ENCODE measurements at places on chromosomes 5 and 9.

DNA sequence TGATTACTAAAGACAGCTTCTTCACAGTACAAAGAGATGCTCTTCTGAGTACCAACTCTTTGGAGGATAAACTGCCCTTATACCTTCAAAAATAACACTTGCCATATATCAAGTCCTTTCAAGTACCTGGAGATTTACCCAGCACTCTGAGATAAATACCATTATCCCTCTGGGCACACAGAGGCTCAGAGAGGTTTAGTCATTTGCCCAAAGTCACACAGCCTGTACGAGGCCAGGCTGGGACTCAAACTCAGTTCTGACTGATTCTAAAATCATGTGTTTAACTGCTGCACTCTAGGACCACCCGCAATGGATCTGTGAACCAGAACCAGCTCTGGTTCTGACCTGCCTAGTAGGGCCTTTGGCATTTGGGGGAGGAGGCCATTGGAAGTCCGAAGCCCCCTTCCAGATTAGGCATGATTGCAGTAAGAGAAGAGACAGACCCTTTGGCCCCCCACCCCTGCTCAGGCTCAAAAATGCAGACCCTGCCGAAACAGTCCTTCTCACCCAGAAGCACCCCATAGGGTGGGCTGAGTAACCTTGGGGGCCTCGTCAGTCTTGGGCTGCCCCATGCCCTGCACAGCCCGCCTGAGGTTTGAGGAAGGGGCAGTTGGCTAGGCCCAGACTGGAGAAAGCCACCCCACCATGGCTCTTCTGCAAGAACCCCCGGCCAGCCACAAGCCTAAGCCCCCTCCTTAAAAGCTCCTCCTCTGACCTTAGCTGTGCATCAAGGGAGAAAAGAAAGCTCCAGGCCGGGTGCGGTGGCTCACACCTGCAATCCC lies 32.8 kb upstream of the IL17B start:
- DNase-seq, result no peak

GRCh38 chr5:124730381-124730780 lies 16.1 kb downstream of the ZNF608 start:
- no peak for DNase-seq

DNA sequence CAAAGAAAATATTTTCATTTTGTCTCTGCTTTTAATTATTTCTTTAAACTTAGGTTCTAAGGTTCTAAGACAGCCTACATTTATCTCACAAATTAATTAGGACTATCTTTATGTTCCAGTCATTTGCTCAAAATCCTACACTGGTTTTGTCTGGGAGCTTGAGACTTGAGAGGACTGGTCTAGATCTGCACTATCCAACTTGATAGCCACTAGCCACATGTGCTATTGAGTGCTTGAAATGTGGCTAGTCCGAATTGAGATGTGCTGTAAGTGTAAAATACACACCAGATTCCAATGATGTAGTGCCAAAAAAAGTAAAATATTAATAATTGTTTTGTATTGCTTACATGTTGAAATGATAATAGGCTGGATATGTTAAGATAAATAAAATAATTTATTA lies 7.2 kb downstream of the CDC37L1 start:
- DNase-seq, result no peak

- no peak for DNase-seq
These were observed 215.6 kb downstream of the TLE1 start for GRCh38 chr9:81473708-81474107.

GRCh38 chr5:44365345-44365744 lies 23.9 kb downstream of the FGF10 start:
- no peak for DNase-seq

DNA sequence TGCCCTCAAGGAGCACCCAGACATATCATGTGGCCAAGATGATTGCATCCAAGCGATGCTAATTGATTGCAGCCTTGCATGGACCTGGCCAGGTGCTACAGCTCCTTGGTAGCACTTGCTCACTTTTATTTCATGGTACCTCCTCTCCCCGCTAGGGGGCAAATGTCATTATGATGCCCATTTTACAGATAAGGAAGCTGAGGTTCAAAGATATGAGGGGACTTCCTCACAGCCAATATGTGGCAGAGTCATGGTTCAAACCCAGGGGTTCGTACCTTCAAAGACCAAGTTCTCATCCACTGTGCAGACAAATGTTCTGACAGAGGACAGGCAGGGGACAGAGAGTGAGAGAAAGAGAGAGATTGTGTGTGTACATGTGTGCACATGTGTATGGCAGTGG lies 21.9 kb upstream of the KCNMB1 start:
- no peak for DNase-seq

- DNase-seq, result no peak
These were observed 291.1 kb downstream of the MLLT3 start for GRCh38 chr9:20331095-20331685.

DNA sequence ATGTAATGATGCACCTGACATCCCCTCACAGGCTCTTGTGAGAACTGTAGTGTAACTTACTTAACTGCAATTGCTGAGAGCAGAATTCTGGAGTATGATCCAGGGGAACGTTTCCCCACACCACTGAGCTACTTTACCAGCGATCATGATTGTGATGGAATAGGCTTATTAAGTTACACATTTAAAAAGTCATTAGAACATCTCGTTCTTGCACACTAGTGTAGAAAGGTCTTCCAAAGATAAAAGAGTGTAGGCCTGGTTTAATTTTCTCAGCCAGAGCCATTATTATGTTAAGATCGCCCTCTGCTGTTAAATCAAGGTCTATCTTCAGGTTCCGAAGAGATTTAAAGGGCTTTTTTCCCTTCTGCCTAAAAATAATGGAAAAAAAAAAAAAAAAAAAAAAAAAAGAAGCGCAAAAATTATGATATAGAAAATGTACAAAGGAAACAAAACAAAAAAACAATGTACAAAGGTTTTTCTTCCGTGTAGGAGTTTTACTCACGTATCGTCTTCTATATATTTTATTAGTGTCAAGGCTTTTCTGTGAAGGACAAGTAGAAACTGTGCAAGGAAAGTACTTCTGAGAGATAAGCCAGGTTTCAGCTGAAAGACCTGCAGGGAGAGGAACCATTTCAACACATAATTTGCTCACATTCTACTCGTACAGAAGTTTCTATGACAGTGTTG lies 18.6 kb upstream of the MOB3B start:
- DNase-seq, result no peak

DNA sequence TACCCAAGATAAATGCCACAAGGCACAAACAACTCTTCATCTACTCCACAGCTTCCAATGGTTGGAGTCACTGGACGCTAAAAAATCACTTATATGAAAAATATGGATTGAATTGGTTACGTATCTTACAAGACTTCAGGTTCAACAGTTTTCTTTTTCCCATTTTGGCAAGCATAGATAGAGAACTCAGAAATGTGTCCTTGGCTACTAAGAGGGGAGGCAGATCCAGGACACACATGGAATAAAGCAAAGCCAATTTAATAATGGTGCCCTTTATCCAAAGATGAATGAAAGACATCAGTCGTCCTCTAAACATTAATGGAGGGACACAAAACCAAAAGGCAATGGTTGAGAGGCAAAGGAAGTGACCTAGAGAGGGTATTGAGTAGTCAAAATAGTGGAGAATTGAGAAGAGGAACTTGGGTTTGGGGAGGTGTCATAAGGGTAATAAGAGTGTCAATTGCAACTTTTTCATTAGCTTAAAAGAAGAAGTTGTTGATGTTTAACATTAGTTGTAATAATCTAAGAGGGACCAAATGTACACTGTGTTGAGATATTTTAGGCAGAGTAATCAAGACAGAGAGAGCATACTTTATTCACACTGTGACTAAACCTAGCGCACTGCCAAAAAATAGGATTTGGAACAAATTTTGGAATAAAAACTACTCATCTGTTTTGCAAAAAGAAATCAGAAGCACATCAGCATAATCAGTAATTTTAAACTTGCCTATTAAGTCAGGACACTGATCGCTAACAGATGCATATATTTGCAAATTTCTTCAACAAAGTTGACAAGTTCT lies 308.2 kb downstream of the ARL15 start:
- no peak for DNase-seq

DNA sequence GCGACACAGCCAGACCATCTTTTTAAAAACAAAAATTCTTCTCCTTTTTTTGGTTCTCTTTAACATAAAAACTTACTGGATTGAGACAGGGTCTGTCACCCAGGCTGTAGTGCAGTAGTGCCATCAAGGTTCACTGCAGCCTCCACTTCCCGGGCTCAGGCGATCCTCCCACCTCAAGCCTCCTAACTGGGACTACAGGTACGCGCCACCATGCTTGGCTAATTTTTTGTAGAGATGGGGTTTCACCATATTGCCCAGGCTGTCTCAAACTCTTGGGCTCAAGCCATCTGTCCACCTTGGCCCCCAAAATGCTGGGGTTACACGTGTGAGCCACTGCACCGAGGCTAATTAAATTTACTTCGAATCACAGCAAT lies 13.8 kb downstream of the HNRNPK start:
- DNase-seq, result no peak

DNA sequence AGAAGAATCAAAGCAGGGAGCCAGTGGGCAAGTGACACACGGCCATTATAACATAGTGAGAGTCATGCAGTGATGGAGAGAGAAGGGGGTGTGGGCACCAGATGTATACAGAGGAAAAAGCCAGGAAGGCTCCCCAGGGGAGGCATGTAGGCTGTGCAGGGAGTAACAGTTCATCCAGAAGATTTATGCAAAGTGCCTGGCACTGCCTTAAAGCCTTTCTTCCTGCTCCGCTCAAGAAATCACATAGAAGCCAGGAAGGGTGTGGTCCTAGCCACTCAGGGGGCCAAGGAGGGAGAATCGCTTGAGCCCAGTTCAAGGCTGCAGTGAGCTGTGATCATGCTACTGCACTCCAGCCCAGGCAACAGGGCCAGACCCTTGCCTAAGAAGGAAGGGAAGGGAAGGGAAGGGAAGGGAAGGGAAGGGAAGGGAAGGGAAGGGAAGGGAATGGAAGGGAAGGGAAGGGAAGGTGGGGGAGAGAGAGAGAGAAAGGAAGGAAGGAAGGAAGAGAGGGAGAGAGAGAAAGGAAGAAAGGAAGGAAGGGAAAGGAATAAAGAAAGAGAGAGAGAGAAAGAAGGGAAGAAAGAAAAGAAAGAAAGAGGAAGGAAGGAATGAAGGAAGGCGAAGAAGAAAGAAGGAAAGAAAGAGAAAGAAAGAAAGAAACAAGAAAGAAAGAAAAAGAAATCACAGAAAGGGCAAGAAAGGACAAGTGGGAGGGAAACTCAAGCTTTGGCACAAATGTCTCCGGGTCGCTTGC lies 89.8 kb downstream of the LHX2 start:
- DNase-seq, result no peak

GRCh38 chr5:76299592-76299991 lies 103.5 kb upstream of the IQGAP2 start:
- DNase-seq, result no peak
